ENCODE measurements at places on chromosomes 6 and 20.

DNA sequence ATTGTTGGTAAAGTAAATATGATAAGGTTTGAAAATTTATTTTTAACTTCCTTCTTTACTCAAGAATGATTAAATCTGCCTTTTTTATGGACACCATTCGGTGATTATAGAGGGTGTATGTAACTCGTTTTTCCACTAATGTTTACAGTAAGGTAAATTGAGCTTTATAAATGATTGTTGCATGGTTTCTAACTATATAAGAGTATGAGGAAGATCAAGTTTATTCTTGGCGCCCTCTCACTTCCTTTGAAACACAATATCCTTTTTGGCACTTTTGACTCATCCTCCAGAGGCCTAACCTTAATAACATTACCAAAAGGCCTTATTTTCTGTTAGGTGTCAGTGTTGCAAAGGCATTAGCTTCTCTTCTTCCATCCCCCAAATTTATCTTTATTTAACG, 41.8 kb upstream of the MTRF1L start:
- no peak for DNase-seq

DNA sequence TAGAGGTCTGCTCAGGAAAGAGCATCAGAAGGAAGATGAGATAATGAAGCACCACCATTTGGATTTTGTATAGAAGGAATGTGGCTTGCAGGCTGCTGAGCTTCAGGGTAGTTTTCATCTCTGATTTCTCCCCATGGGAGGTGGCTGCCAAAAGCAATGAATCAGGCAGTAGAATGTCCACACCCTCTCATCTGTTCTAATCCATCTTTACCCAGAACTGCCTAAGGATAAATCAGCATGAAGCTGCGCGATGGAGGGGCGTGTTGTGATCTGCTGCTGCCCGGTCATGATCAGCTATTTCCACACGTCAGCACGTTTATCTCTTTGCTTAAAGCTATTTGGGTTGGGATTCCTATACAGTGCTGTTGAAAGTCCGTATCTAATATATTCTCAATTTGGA, 295.4 kb downstream of the FOXA2 start:
- DNase-seq, result no peak

DNA sequence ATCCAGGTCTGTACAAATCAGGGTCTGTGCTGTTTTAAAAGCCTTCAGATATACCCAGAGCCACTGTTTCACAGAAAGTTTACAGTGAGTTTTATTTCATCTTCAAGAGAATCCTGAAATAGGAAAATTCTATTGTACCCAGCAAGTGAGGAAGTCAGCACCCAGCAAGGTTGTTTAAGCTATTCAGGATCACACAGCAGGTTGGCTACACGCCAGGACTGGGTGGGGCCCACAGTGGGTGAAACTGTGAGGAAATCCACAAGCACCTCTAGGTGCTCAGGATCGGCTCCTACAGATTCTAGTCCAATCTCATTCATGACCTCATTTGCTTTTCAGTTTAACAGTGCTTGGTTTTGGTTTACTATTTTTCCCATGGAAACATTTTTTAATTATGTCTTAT, 128.9 kb downstream of the SYNDIG1 start:
- no peak for DNase-seq

DNA sequence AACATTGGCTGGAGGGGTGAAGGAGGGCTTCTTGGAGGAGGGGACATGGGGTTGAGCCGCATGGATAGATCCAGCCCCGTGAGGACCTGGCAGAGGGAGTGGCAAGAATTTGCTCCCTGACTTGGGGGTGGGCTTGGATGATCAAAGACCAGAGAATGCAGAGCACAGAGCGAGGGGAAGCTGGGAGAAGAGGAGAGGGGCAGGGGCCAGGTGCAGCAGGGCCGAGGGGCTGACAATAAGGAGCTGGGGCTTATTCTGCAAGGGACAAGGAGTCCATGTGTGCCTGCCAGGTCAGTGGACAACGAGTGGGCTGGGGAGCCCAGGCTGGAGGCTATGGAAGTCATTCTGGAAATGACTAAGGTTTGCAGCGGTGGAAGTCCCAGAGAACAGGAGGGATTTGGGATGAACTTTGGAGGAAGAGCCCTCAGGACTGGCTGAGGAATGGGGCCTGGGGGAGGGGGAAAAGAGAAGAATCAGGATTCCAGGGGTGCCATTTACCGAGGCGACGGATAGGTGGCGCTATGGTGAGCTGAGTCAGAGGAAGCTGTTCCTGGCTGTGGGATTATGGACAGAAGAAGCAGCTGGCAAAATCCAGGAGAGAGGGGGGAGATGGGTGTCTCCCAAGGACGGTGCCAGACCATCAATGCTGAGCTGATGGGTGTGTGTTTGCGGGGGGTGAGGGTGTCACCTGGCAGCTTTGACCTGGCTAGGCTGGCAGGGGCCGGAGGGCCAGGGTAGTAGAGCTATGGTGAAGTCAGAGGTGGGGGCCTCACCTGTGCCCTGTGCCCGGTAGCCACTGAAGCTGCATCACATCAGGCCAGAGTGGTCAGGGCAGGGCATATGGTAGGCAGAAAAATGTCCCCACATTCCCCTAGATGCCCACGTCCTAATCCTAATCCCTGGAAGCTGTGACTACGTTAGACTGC, 7.8 kb downstream of the KCNG1 start:
- no peak for DNase-seq

GRCh38 chr6:42030585-42031506, 19.5 kb upstream of the TAF8 start:
- DNase-seq, result no peak

- DNase-seq, result no peak
These were observed 308.2 kb upstream of the SGK1 start for GRCh38 chr6:134626086-134626485.

- DNase-seq, result no peak
These were observed 5.8 kb downstream of the FLRT3 start for GRCh38 chr20:14331646-14332045.

DNA sequence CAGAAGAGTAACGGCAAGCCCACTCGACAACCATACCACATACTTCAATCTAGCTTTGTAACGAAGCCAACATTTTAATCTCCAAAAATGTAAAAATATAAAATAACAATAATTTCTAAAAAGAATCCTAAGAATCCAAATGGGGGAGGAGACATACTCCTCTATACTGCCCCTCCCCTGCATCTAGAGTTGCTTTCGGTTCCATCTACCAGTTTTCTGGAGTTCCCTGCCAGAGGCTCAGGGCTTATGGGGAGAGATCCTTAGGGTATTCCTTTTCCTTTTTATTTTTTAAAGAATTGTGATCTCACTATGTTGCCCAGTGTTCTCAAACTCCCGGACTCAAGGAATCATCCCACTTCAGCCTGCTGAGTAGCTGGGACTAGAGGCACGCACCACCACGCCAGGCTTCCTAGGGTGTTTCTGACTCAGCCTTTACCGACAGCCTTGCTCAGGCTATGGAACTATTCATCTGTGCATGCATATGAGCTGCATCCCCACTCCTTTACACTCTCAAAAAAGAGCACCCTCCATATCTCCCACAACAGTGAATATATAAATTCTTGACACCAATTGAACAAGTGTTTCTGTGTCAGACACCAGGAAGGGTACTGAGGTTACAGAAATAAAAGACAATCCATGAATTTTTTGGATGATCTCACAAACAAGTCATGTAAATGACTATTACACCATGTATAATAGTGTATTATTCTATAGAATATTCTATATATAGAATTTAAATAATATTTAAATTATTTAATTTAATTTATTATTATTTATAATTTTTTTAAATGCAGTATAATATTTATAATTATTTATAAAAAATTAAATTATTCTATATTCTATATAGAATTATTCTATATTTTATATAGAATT, 40.7 kb upstream of the UBR2 start:
- DNase-seq, result no peak

DNA sequence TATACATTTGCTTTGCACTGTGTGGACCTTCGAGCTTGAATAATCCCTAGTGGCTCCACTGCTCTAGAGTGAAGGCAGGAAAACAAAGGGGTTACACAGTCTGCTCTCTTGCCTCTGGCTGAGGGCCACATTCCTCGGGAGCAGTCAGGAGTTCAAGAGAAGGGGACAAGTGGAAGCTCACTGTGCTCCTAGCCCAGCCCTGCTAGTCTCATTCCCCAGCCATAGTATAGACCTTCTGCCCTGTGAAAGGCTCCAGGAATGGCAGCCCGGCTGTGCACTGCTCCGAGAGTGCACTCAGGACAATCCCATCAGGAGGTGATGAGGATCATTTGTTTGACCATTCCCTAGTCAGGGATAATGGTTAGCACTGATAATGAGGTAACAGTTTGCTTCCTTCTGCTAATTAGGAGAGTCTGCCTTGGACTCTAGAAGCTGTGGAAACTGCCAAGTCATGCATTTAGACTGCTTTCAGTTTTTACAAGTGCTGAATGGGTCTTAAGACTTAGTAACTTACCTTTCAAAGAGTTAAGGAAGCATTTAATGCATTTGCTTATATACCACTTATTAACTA, 8.5 kb downstream of the IYD start:
- DNase-seq, result no peak

- no peak for DNase-seq
These were observed 98.8 kb downstream of the RTN4IP1 start for GRCh38 chr6:106530502-106530901.

- no peak for DNase-seq
These were observed 124.7 kb downstream of the IRF4 start for GRCh38 chr6:516213-516612.

- no peak for DNase-seq
These were observed at the start of gene FAM217A for GRCh38 chr6:4078691-4079471. Gene FAM217A, minus strand, starts transcription at chr6:4079137. Its CDS starts 1,723 bp downstream, at chr6:4077414.

DNA sequence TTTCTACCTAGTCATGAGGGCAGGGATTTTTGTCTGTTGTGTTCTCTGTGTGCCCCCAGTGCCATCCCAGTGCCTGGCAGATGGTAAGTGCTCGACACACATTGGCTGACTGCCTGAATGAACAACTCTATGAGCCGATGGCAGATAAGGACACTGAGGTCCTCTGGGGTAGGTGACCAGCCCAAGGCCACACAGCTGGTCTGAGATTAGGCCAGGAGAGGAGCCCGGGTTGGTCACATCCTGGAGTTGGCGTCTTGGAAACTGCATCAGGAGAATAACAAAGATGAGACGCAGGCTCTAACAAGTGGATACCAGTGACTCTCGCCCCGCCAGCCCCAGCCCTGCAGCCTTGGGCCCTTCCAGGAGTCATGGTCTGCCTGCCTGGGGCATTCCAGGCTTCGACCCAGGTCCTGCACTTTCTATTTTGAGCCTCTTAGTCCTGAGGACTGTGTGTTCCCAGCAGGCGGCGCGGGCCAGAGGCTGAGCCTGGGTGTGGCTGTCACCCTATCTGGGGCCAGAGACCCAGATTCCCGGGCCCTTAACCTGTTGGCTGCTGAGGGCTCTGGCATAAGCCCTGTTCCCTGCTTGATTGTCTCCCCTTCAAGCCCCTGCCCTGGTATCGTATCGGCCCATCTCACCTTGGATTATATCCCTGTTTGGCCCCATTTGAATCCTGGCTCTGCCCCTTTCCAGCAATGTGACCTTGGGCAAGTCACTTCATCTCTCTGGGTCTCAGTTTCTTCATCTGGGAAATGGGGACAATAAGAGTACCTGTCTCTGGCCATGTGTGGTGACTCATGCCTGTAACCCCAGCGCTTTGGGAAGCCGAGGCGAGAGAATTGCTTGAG, 88.3 kb downstream of the CEBPB start:
- DNase-seq, result no peak

DNA sequence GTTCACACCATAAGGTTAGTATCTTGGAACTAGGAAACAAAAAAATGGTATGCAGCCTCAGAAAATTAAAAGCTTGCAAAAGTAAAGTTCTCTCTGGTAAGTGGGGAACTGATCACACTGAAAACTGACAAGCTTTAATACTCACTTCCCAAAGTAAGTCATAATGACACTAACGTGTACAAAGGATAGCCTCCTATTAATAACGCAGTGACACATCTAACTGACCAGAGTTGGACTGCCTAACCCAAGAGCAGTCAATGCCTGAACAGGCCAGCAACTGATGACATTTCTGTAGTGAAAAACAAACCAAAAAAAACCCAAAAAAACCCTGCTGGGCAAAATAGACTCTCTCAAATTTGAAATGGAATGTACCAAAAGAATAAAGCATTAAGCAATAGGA, 30.7 kb downstream of the CHD6 start:
- DNase-seq, result no peak

- no peak for DNase-seq
These were observed 20.6 kb downstream of the VIP start for GRCh38 chr6:152771061-152771687.

DNA sequence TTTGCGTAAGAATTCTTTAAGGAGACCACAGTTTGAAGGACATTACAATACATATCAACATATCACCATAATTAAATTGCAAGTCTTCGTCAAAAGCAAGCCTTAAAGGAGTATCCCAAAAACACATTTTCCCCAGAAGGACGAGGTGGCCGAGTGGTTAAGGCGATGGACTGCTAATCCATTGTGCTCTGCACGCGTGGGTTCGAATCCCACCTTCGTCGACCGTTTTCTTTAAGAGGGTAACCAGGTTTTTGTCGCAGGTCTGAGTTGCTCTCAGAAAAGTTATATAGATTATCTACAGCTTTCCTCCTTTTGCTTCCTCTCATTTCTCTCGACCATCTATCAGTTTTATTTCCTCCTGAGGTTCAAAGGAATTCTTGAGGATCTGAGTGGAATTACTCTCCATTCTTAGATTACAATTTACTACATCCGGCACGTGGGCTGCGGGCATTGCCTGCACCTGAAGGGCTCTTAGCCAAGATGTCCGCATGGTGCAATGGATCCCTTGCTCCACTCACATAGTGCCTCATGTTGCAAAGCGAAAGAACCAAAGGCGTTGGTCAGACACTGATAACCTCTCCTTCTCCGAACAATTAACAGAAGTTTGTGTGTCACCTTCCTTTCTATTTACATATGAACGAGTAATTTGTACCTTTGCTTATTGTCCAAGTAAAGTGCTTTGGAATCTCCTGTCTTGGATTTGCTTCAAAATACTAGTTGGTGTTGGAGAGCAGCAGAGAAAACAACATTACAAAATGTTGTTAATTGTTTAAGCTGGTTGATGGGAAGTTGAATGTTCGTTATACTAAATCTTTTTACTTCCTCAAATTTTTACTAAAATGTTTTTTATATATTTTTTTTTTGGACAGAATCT, 14.0 kb downstream of the POM121L2 start:
- DNase-seq, result no peak

DNA sequence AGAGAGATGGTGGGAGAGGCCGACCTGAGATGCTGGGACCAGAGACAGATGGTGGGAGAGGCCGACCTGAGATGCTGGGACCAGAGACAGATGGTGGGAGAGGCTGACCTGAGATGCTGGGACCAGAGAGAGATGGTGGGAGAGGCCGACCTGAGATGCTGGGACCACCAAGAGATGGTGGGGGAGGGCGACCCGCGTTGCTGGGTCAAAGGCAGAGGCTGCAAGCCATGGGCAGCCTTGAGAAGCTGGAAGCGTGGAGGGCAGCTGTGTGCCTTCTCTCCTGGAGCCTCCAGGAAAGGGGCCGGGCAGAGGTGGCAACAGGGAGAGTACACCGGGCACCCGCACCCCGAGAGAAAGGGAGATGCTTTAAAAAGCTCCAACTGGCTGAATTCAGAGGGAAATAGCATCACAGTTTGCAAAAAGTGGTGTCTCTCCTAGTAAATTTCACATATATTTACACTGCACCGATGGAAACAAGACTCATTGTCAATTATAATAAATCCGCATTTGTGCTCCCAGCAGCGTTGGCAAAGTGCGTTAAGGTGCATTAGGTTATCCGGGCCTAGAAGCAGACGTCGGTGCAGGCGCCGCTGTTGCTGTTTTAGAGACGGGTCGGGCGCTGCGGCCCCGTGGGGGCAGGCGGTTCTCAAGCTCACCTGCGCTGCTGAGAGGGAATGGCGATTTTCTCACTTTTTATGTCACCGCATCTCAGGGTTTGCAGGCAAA, 132.4 kb downstream of the DLL1 start:
- no peak for DNase-seq

- DNase-seq, result no peak
These were observed 330.8 kb upstream of the DEFB112 start for GRCh38 chr6:50380406-50381098.
